ENCODE measurements at places on chromosomes 2 and 18.

- no peak overlapping the region for H3K27ac ChIP-seq
- H3K36me3 ChIP-seq, result no peaks in the 10 kb centered on the region
- H3K27me3 ChIP-seq, result no peaks in the 10 kb centered on the region
Observed at GRCh38 chr2:151766437-151767153, 32.3 kb upstream of the NEB start.

DNA sequence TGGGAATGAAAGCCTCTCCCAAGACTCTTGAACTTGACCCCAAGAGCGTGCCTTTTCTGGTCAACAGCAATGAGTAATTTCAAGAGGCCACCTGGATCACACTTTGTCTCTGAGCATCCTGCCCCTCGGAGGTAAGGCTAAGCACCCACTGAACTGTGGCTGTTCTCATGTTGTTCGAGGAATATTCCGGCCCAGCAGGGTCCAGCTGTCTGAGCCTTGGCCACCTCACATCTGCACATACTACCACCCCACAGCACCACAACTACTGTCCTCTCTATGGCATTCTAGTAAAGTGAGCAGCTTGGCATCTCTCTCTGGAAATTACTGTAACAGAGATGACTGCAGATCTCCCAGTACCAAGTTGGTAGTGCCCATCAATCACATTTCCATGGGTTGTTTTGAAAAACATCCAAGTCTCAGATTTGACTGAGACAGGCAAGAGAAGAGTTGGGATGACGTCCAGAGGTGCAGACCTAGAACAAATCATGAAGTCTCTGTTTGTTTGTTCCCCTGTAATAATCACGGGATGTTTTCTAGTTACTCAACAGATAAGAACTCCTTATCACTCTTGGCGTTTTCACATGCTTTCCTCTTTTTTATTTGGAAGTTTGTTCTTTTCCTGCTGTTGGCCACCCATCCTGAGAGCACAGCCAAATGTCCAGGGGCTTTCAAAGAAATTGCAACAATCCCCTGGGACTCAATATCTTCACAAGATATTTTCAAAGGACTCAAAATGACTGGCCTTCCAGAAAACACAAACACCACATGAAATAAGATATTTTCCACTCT, 336.0 kb upstream of the TNP1 start:
- H3K27me3 ChIP-seq, result peaks cover 9% of the 10 kb centered on the region
- no peaks in the 10 kb centered on the region for H3K4me1 ChIP-seq
- no peak for DNase-seq
- no peak overlapping the region for H3K27ac ChIP-seq
- no peaks in the 10 kb centered on the region for H3K36me3 ChIP-seq
- no peak overlapping the region for H3K4me3 ChIP-seq

- H3K4me1 ChIP-seq, result no peaks in the 10 kb centered on the region
- no peak for DNase-seq
- no peak overlapping the region for H3K27ac ChIP-seq
- H3K27me3 ChIP-seq, result no peaks in the 10 kb centered on the region
- H3K4me3 ChIP-seq, result no peak overlapping the region
- no peaks in the 10 kb centered on the region for H3K36me3 ChIP-seq
Observed at GRCh38 chr2:107361751-107362381, 464.8 kb upstream of the RGPD4 start.

GRCh38 chr18:70464343-70465114, 175.7 kb downstream of the SOCS6 start:
- no peaks in the 10 kb centered on the region for H3K4me1 ChIP-seq
- no peak overlapping the region for H3K27ac ChIP-seq
- H3K36me3 ChIP-seq, result no peaks in the 10 kb centered on the region
- no peaks in the 10 kb centered on the region for H3K27me3 ChIP-seq
- H3K4me3 ChIP-seq, result no peak overlapping the region
